Glutamatergic neuron (in vitro differentiated cells): ENCODE measurements at places on chromosomes 3 and 15.

GRCh38 chr3:24680214-24680967 is 185.7 kb upstream of the THRB start:
- DNase-seq: peak; percentile 89

DNA sequence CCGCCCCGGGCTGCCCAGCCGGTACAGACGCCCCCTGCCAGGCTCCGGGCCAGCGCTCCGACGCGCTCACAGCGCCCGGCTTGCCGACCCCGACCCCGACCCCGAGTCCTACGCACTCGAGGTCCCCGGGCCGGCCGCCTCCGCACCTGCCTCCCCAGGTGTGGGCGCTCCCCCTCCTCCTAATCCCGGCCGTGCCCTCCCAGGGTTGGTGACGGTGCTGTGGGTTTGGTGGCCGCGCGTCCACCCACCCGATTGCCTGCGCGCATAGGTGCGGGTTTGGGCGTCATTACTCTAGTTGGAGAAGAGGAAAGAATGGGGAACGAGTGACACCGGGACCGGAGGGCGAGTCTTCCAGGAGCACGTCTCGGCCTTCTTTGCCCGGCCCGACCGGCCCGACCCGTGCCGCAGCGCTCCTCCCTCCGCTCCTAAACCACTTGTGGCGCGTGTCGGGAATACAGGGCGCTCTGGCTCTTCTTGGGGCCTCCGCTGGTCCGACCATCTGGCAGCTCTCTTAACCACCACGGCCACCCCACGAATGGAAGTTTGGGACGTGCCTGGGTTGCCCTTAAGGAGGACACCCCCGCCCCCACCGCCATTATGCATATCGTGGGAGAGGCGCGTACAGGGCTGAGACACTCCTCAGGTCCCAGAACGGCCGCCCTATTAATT is 810 bp upstream of the THRB start:
- DNase-seq: peak; percentile 36

- DNase-seq: no peak
Measured at GRCh38 chr15:24675332-24676144, at the start of gene NPAP1. Gene NPAP1, plus strand, starts transcription at chr15:24675775. Its CDS starts 93 bp downstream, at chr15:24675868.

DNA sequence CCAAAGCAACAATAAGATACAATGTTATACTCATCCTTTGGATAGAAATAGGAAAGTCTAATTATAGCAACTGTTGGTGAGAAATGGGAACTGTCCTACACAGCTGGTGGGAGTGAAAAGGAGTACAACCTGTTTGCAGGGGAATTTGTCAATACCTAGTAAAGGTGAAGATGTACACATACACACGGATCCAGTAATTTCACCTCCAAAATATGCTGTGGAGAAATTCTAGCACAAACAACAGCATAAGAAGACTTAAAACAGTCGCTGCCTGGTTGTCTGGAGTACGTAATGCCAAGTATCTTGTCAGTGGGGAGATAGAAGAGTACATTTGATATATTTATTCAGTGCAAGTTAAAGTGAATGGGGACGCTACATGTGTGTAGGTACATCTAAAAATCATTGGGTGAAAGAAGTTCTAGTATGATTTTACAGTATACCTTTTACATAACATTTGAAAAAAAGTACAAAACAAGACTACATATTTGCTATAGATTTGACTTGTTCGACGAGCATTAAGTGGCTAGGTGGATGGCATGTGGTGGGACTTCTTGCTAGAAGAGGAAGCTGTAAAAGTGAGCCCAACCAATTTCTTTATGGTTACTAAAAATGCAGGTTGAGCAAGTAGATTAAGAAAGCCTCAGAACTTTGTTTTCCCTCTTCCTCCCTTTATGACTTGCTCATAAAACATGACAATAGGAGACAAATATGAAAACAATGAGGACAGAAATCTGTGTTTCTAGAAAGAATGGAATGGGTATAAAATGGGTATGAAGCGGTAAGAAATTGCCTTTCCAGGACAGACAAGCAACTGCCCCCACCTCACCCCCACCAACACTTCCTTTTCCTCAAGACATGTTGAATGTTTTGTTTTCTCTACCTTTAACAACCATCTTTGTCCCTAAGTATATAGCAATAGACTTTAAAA is 50.2 kb upstream of the CCR4 start:
- no peak for DNase-seq

- peak; percentile 83 for DNase-seq
Measured at GRCh38 chr3:63015614-63016309, 140.5 kb upstream of the CADPS start.

DNA sequence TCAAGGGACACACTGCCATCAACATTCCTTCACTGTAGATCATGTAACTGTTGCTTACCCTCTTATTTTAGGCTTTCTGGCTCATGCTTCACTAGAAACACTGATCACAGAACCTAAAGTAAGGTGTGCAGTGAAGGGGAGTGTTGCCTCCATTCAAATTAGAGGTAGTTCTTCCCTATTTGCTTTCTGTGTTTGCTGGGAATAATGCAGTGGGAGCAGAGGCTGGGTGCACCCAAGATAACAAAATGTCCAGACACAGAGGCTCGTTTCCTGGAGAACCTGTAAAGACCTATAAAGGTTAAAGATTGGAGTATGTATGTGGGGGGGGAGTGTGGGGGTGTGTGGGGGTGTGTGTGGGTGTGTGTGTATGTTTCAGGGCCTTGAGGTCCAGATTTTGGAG is 2.1 kb upstream of the CLDN18 start:
- no peak for DNase-seq

DNA sequence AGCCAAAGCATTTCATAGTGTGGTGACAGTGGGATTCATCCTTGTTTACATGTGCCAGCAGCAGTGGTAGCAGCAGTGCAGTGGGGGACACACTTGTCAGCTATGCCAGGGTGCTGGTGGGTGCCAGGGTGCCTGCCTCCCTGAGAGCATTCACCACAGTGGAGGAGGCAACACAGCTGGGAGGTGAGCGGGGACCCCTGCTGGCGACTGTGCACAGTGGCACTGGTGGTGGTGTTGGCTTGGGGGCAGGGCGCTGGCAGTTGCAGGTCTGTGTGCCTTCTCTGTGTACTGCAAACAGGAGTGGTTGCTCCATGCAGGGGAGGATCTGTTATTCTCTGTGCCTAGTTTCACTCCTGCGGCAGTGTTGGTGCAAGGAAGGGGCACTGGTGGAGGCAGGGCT is 41.2 kb downstream of the CEP63 start:
- peak; percentile 48 for DNase-seq

DNA sequence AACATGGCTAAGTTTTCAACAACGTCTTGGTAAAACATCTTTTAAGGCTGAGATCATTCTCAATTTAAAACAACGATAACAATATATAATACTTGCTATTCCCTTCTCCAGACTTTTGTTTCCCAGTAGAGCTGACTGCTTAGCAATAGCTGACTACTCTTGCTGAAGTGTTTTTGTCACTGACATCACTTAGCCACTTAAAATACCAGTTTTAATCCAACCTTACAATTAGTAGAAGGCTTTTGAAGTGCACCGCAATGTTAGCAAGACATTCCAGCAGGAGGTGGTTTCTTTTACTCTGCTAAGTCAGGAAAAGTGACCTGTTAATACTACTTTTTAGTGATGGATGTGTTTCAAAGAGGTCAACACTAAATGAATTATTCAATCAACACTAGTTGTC is 28.7 kb upstream of the GBE1 start:
- no peak for DNase-seq

- DNase-seq: no peak
Measured at GRCh38 chr3:142021127-142021526, 128.2 kb downstream of the TFDP2 start.

DNA sequence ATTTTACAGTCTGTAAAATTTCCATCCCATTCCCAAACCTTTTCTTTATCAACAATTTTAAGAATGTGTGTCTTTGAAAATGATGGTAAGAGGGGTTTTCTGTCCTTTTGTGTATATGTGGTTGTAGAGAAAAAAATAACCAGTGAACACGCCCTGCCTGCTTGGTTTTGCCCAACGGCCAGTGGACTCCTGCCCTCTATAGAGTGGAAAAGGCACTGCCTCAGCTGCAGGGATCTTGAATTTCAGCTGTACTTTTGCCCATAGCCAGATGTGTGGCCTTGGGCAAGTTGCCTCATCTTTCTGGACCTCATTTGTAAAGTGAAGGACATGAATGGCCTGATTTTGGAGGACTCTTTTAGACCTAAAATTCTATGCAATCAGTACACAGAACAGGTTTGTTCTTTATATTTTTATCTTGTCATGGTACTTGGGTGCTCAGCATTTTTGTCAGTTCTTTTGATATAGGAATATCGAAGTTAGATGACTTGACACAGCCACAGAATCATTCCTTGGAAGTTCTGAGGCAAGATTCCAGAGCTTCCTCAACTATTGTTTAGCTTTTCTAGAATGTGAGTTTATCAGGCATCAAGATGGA is 81.0 kb downstream of the CLDN11 start:
- DNase-seq: no peak

GRCh38 chr3:194112120-194113106 is 23.5 kb upstream of the HES1 start:
- DNase-seq: no peak

DNA sequence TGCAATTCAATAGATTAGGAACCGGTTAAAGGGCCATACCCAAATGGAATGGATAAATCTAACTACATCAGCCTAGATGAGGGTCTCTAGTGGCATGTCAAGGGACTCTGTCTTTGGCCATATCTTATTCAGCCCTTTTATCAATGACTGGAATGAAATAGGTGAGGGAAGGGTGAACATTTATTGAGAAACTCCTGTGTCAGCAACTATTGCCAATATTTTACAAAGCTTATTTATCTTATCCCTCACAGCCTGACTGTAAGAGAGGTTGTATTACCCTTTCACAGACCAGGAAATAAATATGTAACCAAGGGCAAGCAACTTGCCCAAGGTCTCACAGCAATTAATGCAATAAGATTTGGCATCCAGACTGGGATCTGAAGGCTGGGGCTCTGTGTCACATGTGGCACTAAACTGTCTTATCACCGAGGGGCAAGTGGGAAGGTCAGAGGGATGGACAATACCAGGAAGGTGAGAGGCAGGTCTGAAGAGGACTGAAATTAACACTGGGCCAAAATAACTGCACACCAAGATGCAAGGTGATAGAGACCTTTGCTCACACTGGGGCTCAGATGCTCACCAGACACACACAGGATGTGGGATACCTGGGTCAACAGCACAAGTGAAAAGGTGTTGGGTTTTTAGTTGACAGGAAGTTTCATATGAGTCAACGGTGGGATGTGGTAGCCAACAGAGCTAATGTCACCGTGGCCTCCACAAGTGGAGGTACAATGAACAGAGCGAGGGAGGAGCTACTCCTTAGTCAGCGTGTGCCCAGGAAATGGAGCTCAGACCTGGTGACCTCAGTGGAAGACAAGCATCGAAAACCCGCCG is 261.3 kb downstream of the RPLP1 start:
- DNase-seq: no peak

DNA sequence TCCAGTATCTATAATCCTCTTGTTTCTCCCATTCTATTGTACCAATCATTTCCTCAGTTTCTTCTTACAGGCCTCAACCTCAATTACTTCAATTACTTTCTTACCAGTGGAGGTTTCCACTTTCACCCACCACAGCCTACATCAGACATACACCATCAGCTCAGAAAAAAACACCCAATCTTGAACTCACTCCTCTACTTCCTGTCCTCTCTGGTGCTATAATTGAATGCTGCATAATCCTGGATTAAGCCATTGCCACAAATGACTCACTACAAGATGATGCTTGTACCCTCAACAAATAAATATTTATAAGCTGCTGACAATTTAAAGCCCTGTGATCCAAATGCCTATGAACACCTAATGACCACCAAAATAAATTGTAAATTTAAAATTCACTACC is 18.5 kb downstream of the RYK start:
- no peak for DNase-seq

GRCh38 chr3:107767897-107768605 is 245.3 kb downstream of the BBX start:
- peak; percentile 31 for DNase-seq
